Activated CD4-positive, CD25-positive, alpha-beta regulatory T cell (primary cell): ENCODE measurements at places on chromosomes 6 and 20.

- DNase-seq: no peak
Observed at GRCh38 chr20:34075647-34076046, 36.4 kb downstream of the EIF2S2 start.

DNA sequence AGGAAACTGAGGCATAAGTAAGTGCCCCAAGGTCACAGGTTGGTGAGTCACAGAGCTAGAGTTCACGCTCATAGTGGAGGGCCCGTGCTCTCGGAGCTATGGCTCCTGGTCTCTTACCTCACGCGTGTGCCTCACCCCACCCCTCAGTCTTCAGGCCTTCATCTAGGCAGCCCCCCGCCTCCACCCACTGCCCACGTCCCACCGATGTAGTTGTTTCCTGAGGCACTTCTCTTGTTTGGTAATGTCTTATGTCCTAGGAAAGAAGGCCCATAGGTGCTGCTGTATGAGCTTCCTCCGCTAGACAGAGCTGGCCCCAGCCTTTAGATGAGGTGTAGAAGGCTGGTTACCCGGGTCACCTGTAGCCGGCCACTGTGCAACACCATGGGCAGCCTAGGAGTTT lies 5.1 kb downstream of the RIPK1 start:
- no peak for DNase-seq

DNA sequence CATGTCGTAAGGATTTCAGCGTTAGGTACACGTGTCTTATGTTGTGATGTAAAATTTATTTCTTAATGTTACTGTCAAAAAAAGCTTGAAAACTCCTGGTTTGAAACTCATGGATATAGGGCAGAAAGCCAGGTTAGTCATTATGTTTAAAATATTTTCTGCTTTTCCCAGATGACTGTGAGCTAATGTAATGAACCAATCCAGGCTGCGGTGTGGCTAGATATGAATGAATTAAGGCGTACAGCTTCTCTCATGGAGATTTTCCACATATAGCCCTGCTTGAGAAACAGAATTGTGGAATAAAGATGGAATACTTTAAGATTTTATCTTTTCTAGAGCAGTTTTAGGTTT lies 80.3 kb upstream of the STMND1 start:
- DNase-seq: no peak

DNA sequence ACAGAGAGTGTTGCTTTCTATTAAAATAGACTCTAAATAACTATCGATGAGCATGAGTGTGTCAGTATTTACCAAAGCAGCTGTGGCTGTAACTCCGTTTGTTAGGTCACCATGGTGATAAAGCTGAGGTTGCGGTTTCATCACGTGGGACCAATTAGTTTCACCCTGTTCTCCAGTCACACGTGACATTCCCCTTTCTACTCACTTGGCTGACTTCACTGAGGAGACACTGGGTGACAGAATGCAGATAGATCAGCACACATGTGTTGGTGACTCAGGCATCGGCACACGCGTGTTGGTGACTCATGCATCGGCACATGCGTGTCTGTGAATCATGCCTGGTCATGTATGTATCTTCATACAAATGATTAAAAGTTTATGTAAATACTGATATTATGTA lies 285.4 kb downstream of the THBS2 start:
- DNase-seq: no peak

GRCh38 chr6:102662851-102663250 lies 1269.3 kb downstream of the GRIK2 start:
- no peak for DNase-seq

GRCh38 chr6:157267654-157268053 lies 55.7 kb downstream of the TMEM242 start:
- DNase-seq: no peak

DNA sequence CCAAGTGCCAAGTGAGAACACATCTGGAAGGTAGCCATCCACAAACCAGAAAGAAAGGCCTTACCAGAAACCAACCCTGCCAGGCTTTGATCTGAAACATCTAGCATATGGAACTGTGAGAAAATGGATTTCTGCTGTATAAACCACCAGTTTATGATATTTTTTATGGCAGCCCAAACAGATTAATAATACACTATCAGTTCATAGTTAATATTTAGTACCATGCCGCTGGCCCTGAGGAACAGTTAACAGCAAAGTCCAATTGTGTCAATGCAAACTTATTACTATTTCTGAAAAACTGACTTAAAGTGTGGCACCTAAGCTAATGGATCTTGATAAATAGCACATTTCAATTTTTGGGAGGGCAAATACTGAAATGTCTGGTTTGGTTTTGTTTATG lies 35.4 kb upstream of the PRSS35 start:
- no peak for DNase-seq

- no peak for DNase-seq
Observed at GRCh38 chr6:145225500-145225899, 509.8 kb downstream of the EPM2A start.

DNA sequence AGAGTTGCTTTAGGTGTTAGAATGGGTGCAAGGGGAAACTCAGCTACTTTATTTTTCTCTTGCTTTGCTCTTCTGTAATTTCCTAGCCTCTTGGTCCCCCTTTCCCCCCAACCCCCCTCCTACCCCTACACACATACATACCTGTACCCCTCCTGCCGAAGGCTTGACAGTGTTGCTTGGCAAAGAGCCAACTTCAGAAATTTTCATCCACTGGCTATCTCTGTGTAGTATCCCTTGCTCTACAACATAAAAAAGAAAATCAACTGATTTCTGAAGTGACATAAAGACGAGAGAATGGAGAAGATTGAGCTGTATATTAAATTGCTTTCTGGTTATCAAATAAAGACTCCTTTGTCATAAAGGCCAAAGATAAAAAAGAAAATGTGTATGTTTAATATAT lies 498.1 kb upstream of the SOX4 start:
- DNase-seq: no peak

DNA sequence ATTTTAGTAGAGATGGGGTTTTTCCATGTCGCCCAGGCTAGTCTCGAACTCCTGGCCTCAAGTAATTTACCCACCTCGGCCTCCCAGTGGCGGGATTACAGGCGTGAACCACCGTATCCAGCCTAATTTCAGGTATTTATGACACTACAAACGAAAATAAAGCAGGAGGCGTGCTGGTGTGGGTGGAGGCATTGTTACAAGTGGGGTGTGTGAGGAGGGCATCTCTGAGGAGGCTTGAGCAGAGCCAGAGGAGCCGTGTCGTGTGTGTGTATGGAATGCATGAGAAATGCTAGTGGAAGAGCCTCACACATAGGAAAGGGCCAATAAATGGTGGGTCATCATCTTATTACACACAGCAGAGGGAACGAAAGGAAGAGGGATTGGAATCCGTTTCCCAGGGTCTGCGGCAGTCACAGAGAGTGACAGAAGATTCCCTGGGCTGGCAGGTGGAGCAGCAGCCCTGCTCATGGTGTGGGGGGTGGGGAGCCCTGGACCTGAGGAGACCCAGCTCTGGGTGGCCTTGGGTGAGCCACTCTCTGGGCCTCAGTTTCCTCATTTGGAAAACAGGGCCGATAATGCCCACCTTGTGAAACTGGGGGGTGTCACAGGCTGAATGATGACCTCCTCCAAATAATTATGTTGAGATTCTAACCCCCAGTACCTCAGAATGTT lies 17.2 kb upstream of the PEDS1 start:
- DNase-seq: no peak

DNA sequence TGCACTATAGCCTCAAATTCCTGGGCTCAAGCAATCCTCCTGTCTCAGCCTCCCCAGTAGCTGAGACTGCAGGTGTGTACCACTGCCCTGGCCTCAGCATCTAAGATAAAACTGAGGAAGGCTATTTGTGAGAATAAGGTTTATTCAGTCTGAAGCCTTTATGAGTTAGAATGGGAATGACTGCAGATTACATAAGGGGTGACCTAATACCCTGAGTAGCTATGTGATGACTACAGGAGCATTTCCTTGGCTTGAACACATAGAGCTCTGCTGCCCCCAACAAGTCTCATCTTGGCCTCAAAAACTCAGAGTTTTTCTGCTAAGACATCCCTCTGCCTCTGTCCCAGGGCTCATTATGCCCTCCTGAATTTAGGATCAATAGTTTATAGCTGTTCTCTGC lies 7.6 kb downstream of the GSS start:
- no peak for DNase-seq

DNA sequence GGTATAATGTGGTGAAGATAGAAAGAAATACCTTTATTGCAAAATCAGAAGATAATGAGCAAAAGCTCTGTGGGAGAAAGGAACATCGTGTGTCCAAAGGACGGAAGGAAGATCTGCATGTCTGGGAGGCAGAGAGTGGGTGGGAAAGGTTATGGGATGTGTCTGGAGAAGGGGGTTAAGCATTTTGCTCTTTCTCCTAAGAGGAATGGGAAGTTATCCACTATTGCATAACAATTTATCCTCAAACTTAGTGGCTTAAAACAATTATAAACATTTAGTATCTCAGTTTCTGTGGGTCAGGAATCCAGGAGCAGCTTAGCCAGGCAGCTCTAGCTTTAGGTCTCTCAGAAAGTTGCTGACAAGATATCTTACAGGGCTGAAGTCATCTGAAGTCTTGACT lies 229.1 kb upstream of the CITED2 start:
- DNase-seq: no peak

DNA sequence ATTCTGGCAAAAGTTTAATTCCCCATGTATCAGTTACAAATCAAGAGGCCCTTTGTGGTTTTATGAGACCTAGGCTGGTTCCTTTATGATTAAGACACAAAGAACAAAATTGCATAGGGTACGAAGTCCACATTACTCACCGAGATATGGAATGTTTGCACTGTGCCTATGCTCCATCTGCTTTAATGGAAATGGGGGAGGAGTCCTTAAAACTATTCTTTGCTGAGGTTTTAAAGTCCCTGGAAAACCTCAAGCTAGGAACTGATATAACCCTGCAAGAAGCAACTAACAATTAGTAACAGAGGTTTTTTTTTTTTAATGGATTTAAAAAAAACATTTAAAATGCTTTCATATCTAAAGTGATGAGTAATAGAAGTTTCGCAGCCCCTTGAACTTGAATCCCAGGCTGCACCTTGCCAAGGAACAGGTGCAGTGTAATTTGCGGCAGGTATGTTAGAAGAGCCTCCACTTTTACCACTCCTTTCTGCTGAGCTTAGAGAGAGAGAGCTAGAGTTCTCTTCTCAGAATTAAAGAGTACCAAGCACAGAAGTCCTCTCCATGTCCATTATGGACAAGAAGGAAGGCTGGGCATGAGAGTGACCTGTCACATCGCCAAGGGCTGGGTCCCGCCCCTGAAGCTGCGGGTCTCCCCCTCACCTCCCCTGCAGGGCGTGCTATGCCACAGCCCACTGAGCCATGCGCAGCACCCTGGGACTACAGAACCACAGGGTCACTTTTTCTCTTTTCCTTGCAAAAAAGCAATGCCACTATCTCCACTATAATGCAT lies 2.3 kb downstream of the SERPINB1 start:
- DNase-seq: no peak

GRCh38 chr6:36320475-36320874 lies 16.2 kb downstream of the BNIP5 start:
- no peak for DNase-seq

DNA sequence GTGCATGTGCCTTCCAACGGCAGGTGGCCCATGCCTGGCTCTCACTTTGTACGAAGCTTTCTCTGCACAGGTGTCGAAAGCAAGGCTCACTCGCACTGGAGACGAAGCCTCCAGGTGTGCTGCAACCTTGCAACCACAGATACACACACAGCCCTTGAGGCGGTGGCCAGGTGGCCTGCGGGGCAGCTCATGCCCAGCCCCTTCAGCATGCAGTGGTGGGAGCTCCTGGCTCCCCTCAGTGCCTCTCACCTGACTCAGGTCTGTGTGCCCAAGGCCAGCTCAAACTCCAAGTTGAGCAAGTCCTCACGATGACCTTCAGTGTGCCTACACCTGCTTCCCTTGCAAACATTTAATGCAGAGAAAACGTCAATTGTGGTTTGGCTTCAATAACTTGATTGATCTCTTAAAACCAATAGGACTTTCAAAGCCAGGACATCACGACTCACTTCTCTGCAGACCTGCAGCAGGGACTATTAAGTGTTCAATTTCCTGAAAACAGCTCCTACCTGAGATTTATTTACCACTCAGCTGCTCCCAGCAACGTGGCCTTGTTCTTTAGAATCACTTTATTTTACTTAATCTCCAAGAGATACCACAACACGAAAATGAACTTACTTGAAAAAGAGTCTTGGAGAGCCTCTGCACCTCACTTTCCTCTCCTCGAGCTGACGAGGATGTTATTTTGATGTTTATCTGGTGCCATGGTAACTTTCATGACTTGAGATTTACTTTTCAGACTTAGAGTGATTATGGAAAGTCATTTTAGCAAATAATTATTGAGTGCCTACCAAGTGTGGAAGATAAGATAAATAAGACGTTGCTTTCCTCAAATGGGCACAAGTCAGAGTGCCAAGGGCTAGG lies 86.3 kb downstream of the SLC22A23 start:
- no peak for DNase-seq

DNA sequence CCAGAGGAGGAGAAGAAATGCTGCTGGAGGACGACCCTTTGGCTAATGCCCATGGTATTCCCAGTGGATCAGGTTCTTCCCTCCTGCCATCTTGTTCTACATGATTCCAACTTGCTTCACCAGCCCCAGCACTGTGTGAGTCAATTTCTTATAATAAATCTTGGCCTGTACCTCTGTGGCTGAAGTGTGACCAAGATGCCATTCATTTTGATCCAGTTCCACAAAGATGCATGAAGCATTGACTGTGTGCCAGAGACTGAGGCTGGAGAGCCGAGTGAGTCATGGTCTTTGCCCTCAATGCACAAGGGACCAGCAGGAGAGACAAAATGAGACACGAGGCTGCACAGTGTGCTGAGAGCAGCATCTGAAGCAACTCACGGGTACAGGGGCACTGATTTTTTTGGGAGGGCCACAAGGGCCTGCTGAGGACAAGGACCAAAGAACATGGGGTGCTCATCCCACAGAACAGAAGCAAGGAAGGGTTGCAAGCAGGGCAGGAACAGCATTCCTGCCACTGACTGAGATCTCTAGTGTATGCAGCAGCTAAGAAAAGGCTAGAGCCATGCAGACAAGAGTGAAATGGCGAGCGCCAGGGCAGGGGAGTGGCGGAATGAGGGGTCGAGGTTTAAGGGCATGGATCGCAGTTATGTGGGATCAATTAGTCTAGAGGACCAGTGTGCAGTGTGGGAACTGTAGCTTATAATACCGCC lies 207.0 kb downstream of the THBS2 start:
- DNase-seq: no peak

DNA sequence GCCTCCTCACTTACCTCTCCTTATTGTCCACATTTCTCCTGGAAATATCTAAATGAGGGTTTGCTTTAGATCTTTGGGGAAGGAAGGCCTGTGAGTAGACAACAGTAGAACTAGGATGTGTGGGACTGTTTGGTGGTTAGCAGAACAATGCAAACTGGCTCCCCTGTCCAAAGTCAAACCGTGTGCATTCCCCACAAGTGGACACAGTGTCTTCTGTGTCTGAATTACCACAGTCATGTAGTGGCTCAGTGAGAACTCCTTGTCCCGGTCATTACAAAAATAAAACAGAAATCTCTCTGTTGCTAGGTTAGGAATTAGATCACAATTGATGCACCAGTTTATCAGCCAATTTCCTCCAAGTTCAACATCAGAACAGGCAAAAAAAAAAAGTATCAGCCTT lies 455 bp upstream of the ADGRF4 start:
- no peak for DNase-seq
